ENCODE measurements at places on chromosomes 4 and X. TPM values are rescaled to one million over a fixed set of nuclear protein-coding genes. Genes with fewer than 3 reads are reported as not detected.

The EPGN gene
- 0.77 TPM for total RNA-seq

The LIMCH1 gene
- 3.2 TPM for total RNA-seq

The GASK1B gene
- total RNA-seq = 25.8 TPM

DNA sequence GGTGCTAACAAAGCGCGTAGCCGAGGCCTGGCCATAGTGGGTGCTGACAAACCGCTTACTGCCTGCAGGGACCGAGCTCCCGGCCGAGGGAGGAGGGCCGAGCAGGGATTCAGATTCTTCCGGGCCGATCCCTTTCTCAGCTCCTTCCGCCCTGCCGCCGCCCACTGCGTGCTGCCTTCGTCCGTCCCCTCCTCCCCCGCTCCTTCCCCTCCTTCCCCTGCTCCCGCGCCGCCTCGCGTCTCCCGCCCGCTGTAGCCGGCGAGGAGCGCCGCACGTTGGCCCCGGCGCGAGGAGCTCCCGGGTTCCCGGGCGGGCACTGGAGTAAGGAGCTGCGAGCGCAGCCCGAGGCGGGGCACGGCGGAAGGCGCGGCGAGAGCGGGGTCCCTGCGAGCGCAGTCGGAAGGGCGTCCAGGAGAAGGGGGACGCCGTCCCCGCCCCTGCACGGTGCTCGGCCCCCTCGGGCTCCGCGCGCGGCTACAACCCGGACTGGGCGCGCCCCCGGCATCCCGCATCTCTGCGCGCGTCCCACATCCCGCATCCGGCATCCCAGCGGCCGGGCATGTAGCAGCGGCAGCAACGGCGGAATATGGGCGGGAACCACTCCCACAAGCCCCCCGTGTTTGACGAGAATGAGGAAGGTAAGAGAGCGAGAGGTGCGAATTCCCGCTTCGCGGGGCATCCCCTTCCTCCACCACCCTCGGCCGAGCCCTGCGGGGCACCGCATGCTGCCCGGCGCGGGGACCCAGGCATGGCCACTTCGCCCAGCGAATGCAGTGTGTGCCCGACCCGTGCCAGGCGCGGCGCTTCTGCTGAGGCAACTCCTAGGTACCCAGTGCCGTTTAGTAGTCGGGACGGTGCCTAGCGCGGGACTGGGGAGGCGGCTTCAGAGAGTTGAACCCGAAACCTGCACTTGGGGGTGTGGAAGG is at the start of gene STK32B:
TSS of gene STK32B (plus strand) at position 203 of the 926 bp plus-strand sequence.
- H3K27ac ChIP-seq = peak within 1 kb of the TSS; percentile 16
- peaks cover 13% of the 10 kb centered on the region for H3K4me1 ChIP-seq
- peak within 1 kb of the TSS; percentile 71 for H3K4me3 ChIP-seq
- no peaks in the 10 kb centered on the region for H3K27me3 ChIP-seq

GRCh38 chrX:48665991-48666390 is 17.6 kb upstream of the WAS start:
- H3K36me3 ChIP-seq = no peaks in the 10 kb centered on the region
- H3K27ac ChIP-seq = no peak overlapping the region
- H3K27me3 ChIP-seq = no peaks in the 10 kb centered on the region
- no peak overlapping the region for H3K4me3 ChIP-seq

- H3K36me3 ChIP-seq = peaks cover 6% of the 10 kb centered on the region
- no peaks in the 10 kb centered on the region for H3K27me3 ChIP-seq
- H3K4me1 ChIP-seq = peaks cover 17% of the 10 kb centered on the region
- no peak for DNase-seq
- no peak overlapping the region for H3K4me3 ChIP-seq
Measured at GRCh38 chrX:55006827-55007621, 6.9 kb downstream of the APEX2 start.

GRCh38 chr4:155617296-155617695 is 49.4 kb upstream of the GUCY1A1 start:
- H3K27me3 ChIP-seq = no peaks in the 10 kb centered on the region
- H3K36me3 ChIP-seq = no peaks in the 10 kb centered on the region
- H3K27ac ChIP-seq = no peak overlapping the region

- H3K36me3 ChIP-seq = no peaks in the 10 kb centered on the region
- peaks cover 5% of the 10 kb centered on the region for H3K27me3 ChIP-seq
- H3K4me3 ChIP-seq = no peak overlapping the region
- DNase-seq = no peak
- no peaks in the 10 kb centered on the region for H3K4me1 ChIP-seq
Measured at GRCh38 chrX:2513121-2513664, 12.4 kb upstream of the DHRSX start.

DNA sequence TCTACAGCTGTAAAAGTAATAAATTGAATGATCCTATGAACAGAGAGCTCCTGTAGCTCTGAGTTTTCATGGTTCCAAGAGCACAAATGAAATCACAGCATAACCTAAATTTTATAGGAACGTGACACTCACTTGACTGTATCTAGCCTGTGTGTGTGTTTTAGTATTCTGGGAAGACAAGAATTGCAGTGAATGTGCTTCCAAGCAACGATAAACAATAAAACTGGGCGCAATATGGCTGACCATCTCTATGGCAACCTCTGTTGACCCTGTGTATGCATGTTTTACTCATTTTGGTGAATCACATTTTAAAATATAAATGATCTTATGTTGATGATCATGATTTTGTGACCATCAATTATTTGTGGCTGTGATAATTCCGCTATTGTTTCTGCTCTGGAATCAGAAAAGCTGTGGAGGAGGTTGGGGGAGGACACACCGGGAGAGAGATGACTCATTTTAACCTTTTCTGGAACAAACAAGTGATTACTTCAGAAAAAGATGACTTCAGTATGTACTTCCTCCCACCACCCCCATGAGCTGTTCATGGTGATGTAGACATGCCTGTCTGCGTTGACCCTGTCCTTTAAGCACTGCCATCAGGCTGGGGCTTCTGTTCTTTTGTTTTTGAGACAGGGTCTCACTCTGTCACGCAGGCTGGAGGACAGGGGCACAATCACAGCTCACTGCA is 31.8 kb downstream of the USP11 start:
- peak; percentile 67 for DNase-seq
- peak overlapping the region; percentile 76 for H3K27ac ChIP-seq

Measured in astrocyte (in vitro differentiated cells and primary cell).